B cell (primary cell): ENCODE measurements at places on chromosomes 13 and 19. TPM values are rescaled to one million over a fixed set of nuclear protein-coding genes. Genes with fewer than 3 reads are reported as not detected.
A peak's percentile ranks its signal among the peaks of the same experiment; 100 is the strongest.

GRCh38 chr13:112131081-112131712, 64.2 kb downstream of the SOX1 start:
- DNase-seq = no peak

DNA sequence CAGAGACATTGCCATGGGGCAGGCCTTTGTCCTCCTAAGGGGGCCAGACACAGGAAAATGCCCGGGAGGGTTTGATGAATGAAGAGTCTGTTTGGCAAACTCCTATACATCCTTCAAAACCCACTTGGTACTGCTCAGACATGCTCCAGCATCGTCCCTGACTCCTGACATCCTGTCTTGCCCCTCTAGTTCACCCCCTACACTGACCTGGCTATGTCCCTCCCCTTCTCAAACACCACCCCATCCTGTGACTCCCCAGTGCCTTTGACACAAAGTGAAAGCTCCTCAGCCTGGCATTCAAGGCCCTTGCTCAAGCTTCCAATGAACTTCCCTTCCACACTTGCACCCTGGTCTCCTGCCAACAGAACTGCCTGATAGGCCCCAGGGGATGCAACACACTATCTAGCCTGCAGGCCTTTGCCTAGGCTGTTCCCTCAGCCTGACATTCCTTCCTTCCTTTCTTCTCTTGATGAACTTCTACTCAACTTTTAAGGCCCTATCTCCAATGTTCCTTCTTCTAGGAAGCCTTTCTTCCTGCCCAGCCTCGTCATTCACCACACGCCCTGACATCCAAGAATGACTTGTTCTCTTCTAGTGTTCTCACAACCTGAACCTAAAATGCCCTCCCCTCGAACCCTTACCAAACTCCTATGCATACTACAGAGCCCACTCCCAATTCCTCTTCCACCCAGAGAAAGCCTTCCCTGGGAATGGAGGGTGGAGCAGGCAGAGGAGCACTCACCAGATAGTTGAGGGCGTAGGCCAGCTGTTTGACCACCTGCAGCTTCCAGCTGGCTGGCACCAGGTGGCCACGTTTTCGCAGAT, 12.4 kb downstream of the JAK3 start:
- DNase-seq = no peak

DNA sequence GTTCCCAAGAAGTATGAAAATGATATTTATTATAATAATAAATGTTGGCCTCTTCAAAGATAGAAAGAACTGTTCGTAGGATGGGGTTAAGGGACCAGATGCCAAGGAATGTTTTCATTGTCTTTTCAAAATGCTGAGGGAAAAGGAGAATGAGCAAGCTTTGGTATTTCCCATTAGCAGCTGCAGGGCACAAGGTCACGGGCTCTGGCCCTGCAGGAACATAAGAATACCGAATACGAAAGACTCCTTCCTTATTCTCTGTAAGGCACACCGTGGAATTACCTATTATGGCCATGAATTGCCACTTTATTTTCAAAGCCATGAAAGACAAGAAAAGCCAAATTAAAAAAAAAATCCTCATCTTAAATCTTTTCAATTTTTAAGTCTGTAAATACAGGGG, 49.6 kb upstream of the OLFM4 start:
- no peak for DNase-seq

- peak; percentile 43 for DNase-seq
Measured at GRCh38 chr13:21060338-21061028, 903 bp downstream of the LATS2 start.

DNA sequence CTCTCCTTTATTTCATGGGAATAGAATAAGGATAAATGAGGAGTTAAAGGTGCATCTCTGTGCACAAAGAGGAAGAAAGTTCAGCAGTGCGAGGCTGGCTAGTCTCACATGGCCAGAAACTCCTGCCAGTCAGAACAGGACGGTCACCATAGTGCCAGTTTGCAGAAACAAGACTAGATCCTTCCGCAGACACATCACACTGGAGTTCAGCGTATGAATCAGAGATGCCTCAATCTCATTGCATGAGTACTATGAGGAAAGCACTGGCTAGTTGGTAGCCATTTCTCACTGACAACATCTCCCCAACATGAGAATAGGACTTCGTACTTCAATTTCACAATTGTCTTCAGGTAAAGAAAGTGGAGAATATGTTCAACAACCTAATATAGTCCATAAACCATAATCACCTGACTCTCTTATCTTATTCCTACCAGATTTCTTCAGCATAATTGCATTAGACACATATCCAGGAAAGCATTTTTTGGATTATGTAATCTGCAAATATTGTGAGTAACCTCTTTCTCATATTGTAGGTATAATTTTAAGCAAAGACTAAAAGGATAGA, 34.9 kb downstream of the RXFP2 start:
- no peak for DNase-seq

- no peak for DNase-seq
Measured at GRCh38 chr13:89923736-89924135, 1423.8 kb upstream of the MIR17HG start.

DNA sequence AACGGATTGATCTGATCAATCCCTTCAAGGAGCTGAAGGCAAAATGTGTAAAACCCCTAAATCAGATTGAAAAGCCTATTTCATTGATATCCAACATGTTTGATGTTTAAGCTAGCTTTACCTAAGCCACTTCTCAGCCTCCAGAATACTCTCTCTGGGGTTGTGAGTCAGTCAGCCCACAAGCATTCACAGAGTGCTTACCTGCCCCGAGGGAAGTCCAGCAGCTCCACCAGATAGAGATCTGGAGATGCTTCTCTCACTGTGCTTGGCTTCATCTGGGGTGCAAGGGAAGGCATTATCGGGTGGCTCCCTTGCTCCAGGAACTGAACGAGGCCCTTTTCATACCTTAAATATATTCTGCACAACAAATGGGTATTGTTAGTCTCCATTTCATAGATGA, 159.7 kb downstream of the OXGR1 start:
- DNase-seq = no peak

DNA sequence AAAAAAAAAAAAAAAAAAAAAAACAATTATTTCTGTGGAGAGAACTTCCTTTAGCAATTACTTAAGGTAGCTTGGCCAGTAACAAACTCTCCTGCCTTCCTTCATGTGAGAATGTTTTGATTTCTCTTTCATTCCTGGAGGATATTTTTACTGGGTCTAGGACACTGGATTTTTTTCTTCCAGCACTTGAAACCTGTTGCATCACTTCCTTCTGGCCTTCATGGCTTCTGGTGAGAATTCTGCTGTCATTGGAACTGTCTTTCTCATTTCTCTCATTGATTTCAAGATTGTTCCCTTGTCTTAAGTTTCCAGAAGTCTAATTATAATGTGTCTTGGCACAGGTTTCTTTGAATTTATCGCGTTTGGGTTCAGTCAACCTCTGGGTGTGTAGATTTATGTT, 19.3 kb upstream of the RAB20 start:
- DNase-seq = no peak

DNA sequence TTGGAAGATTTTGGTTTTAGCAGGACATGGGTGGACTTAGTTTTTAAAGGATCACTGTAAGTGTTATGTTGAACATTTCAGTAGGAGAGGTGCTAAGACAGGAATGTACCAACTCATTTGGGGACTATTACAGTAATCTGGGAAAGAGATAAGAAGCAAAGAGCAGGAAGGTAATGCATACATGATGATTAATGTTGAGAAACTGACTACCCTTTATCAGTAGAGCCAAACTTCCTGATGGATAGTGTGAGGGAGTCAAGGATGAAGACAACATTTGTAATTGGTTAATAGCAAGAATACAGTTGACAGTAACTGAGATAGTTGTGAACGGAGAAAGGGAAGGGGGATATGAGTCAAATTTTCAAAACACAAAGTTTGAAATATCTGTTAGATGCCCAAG, 421.9 kb upstream of the PRR20A start:
- no peak for DNase-seq

The C19orf81 gene
- not detected in 2 replicates for total RNA-seq

The OR4F17 gene
- total RNA-seq = 0.80 TPM in 1 of 2 replicates, not detected in the other
